ENCODE measurements at places on chromosomes 1 and 21.

DNA sequence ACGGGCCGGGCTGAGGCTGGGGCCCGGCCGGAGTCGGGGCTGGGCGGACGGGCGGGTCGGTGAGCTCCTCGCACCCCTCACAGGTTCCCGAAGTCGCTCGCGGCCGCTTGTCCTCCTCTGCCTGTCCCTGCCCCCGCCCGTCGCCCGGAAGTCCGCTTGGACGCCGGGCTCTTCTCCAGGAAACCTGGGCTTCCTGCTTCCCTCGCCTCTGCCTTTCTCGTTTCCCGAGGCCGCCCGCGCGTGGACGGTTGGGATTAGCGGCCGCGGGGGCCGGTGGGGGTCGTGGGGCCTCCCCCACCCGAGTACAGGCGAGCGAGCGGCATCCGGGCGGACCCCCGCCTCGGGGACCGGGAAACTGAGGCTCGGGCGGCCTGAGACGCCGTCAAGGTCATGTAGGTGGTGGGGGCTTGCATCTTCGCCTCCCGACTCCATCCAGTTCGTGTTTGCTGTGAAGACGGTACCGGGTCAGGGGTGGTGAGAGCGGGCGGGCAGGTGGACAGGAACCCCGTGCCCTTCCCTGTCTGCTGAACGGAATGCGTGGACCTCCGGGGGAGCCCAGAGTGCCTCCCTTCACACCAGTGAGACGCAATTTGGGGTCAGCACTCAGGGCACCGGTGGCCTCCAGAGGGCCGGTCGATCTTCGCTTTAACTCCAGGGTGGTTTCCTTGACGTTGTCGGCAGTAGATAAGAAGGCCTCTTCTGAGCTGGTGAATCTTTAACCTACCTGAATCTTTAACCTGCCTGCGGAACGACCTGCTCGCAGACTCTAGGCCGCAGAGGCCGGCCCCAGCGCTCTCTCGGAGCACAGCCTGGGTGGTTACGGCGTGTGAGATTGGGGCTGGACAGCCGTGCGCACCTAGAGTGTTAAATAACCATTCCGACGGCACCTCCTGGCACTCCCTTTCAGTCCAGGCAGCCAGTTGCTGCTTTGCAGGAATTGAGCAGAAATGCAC is 686 bp downstream of the ARF1 start:
- DNase-seq = peak; percentile 36

GRCh38 chr1:12615865-12616708 is 1.9 kb downstream of the DHRS3 start:
- DNase-seq = no peak

- DNase-seq = no peak
These were observed 75.8 kb downstream of the ST3GAL3 start for GRCh38 chr1:43783096-43783670.

- DNase-seq = peak; percentile 99
These were observed 50.6 kb upstream of the LYST start for GRCh38 chr1:235917267-235917811.

- no peak for DNase-seq
These were observed 54.9 kb upstream of the WLS start for GRCh38 chr1:68287241-68287640.

DNA sequence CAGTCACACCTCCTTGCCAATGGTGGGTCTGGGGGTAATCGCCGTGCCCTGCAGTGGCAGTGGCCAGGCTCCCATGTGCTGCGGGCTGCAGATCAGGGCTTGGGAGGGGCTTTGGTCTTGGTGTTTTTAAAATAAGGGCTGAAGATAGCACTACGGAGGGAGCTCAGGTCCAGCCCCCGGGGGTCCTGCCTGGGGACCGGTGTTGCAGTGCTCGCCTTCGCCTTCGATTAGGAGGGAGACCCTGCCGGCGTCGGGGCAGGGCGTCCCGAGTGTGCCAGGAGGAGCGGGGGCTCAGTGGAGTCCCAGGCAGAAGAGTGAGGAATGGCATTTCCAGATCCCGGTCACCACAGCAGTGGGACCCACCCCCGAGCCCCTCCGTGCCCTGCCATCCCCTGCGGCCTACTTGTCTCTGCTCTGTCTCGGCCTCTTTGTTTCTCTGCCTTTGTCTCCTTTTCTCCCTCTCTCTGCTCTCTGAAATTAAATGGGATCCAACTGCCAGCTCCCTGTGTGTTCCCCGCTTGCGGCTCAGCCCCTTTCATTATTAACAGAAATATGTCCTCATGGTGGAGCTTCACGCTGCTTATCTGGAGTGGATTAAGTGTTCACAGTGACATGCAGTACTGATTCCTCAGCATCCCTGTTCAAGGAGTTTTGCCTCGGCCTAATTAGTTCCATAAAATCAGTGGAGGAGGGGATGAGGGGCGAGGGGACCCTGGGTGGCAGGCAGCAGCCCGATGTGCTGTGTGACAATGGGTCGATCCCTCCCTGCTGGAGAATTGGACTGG is 44.4 kb downstream of the DMRTB1 start:
- no peak for DNase-seq

DNA sequence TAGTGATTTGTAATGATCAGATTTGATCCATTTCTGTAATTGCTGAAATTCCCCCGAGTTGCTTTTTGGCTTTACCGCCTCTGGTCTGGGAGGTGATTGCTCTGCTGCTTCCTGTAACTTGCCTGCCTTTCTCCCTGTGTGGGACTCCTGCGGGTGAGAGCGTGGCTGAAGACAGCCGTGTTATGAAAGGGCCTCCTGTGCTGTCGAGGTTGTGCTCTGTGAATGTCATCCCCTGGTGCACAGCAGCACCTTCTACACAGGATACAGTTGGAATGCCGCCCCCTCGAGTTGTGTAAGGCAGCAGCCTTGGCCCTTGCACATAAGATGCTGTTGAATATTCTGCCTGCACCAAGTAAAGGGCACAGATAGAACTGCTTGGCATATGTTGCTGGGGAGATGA is 5.9 kb downstream of the SOD1 start:
- no peak for DNase-seq

- no peak for DNase-seq
These were observed 67.0 kb downstream of the SIPA1L2 start for GRCh38 chr1:232562855-232563510.

DNA sequence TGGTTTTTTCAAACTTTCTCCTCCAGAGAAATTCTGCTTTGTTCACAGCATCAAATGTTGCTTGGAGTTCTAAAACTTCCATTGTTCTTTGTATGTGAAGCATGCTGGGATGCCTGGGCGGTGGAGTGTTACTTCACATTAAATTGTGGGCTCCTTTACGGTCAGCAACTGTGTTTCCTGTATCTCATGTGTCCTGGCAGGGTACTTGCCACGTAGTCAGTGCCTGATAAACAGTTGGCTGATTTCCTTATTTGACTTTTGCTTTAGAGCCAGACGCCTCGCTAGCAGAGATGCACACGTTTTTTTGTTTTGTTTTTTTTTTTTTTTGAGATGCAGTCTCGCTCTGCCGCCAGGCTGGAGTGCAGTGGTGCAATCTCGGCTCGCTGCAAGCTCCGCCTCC is 96.7 kb downstream of the UCK2 start:
- DNase-seq = no peak

DNA sequence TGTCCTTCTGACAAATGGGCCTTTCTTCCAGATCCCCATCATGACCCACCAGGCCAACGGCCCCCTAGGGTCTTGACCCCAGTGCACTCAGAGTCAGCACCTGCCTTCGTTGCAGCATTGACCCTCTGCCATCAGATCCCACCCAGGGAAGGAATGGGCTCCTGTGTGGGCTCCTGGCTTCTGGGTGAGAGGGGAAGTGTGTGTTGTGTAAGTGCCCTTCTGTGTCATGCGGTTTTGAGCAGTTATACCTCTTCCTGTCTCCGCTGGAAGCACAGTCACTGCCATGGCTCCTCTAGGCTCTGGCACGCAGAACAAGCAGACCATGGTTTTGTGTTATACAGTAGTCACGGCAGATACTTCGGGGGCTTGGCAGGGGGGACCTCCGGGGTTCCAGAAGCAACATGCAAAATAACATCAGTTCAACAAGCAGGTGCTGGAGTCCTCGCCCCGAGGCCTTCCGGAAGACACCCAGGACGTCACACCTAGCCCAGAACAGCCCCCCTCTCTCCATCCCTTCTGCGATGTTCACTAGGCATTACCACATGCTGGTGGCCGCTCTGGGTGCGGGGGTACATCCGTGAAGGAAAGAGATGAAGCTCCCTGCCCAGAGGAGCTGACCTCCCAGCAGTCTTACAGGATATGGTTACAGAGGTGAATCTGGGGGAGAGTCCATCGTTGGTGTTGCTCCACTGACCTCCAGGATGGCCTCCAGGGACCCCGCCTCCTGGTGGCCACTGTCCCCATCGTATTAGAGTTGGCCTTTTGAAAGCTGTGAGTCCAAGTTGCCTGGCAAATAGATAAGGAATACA is 17.4 kb upstream of the KCNAB2 start:
- DNase-seq = no peak

GRCh38 chr1:23577056-23578004 is 18.0 kb upstream of the ID3 start:
- peak; percentile 73 for DNase-seq

GRCh38 chr1:107750364-107750959 is 214.5 kb downstream of the VAV3 start:
- DNase-seq = peak; percentile 62

DNA sequence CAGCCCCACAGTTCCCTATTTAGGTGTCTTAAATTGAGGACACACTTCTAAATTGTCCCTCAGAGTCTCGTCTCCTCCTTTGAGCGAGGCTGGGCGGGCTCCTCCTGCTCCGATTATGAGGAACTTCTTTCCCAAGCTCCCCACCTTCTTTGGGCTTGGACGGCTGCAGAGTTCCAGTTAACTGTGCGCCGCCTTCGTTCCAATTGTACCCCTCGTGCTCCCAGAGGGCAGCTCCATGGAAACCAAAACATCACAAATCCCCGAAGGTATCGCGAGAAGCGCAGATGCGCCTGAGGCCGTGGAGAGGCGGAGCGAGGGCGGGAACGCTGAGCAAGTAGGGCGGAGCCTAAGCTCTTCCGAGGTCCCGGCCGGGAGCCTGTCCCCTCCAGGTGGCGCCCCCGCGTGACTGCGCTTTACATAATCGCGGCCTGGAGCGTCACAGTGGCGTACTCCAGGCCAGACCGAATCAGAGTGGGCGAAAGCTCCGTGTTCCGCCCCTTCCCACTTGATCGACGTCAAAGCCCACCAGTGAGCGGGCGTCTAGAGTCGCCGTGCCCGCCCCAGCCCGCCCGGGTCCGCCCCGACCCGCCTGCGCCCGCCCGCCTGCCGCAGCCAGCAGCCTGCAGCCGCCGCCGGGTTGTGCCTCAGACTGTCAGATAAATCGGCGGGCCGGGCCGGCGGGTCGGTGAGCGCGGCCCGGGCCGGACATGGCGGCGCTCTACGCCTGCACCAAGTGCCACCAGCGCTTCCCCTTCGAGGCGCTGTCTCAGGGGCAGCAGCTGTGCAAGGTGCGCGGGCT is at the start of gene FAM76A:
FAM76A (plus strand) TSS at position 588 of the 799 bp plus-strand sequence; CDS start at position 708, 120 bp downstream.
- peak; percentile 99 for DNase-seq

- DNase-seq = no peak
These were observed 375.9 kb downstream of the DSCAM start for GRCh38 chr21:40471103-40471502.

DNA sequence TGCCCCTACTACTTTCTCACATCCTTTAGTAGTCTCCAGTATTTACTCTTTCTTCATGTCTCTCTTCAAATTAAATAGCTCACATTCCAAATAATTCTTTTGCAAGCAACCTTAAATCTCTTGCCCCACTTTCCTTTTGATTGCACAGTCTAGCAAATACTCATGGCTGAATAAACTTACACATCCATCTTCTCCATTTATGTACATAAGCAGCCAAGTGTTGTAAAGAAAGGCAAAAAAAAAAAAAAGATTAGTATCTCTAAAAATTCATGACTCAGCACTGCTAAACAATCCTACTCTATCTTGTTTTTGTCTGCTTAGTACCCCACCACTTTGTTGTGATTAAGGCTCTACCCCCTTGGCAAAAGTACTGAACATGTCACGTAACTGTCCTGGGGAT is 42.6 kb downstream of the F13B start:
- no peak for DNase-seq

GRCh38 chr1:182309631-182310351 is 81.8 kb downstream of the GLUL start:
- DNase-seq = no peak

DNA sequence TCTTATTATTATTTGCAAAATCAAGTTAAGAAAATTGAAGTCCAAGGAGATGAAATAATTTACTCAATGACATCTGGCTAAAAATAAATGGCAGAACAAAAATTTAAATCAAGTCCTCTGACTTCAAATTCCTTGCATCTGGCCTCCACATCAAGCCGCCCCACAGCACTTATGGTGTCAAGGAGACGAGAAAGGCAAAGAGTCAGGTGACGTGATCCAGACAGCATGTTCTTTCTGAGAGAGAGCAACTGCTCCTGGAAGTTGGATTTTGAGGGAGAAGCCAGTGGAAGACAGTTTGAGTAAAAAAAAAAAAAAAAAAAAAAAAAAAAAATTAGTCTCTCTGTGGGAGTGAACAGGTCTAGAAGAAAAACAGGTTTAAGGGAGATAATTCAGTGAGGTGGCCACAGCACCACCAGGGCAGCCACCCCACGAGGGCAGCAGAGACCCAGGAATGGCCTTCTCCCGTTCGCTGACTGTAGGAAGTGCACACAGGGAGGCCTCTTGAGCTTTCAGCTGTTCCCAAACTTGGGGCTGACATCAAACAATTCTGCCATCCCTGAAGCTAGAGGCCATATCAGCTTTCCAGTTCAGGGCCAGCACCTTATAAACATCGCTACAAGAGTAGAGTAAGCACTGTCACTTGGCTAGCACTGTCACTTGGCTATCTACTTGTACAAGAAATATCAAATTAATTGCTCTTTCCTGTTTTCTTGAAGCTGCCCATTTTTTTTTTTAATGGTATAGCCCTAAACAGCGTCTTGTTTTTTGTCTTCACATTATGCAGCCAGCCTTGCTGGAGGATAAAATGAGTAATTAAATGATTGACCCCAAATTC is 7.8 kb downstream of the C1orf162 start:
- peak; percentile 54 for DNase-seq

GRCh38 chr1:205285381-205286101 is 36.0 kb downstream of the NUAK2 start:
- no peak for DNase-seq

GRCh38 chr1:28640766-28641165 is 2.1 kb downstream of the TAF12 start:
- no peak for DNase-seq

DNA sequence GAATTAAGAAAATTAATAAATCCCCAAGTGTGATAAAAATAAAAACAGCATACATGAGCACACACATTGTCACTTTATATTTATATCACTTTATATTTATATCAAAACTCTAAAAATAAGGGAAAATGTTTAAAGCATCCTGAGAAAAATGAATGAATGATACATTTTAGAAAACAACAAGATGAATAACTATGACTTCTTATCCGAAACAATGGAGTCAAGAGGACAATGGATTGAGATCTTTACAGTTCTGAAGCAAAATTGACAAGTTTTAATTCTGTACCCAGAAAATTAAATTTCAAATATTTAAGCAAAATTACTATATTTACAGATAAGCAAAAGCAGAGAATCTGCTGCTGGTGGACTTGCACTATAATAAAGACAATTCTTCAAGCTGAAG is 512.6 kb downstream of the MRPL39 start:
- no peak for DNase-seq

GRCh38 chr1:87598429-87598828 is 269.7 kb downstream of the LMO4 start:
- DNase-seq = no peak
